ENCODE measurements at places on chromosomes 2 and 18.

DNA sequence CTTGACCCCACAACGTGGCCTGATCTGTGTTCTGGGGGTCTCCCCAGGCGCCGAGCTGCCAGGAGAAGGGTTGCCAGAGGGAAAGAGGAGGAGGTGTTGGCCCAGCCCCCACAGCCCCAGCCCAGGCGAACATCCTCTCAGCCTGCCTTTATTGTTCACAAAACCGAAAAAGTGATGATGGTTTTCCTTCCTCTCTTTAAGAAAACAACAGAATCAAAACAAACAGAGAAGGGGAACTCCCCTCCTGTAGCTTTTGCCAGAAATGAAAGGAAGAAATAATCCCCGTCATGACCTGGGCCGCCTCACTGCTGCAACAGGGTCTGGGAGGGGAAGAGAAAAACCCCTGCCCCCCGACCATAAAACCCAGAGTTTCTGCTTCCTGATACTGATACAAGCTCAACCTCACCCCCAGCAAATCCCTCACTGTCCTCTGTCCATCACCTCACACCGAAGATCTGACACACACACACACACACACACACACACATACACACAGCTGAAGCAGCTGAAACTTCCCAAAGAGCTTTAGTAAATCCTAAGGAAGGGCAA is 52.0 kb downstream of the ZFP36L2 start:
- DNase-seq = peak; percentile 90

GRCh38 chr2:46942891-46943626 is 27.5 kb upstream of the MCFD2 start:
- peak; percentile 20 for DNase-seq

GRCh38 chr2:25822190-25823117 is 55.8 kb downstream of the ASXL2 start:
- DNase-seq = peak; percentile 86

GRCh38 chr2:72089537-72089936 is 58.1 kb downstream of the CYP26B1 start:
- DNase-seq = no peak

DNA sequence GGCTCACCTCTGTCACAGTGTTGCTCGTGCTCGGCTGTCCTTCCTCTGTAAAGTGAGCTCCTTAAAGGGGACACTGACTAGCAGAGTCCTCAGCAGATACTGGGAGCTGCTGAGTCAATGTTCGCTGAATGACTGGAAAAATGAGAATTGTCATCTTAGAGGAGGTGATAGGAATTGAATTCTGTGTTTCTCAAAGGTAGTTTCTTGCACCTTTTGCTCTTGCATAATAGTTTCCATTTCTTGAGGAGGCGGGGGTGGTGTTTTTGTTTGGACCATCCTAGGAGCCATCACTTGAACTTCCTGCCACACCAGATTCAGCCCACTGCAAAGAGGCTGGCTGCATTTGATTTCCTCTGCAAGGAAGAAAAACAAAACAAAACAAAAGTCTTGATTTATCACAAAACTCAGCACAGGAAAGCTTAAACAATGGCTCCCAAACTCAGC is 11.4 kb upstream of the RFX8 start:
- peak; percentile 31 for DNase-seq

DNA sequence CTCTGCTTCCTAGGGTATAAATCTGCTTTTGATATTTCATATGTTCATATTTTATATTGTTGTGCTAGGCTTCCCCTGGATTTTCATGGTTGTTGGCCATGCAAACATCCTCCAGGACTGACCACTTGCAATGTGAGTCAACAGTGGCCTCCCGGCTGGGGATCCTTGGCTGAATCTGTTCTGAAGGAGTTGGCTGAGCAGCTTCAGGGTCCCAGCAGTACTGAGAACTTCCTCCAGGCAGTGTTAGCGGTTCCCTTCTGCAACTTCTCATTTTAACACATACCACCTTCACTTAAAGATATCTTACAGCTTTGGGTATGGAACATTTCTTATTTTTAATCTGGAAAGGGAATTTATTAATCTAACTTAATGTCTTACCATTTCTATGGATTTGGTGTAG is 122.1 kb downstream of the DTNB start:
- DNase-seq = no peak

- no peak for DNase-seq
These were observed 192.1 kb downstream of the OTX1 start for GRCh38 chr2:63242747-63243146.

DNA sequence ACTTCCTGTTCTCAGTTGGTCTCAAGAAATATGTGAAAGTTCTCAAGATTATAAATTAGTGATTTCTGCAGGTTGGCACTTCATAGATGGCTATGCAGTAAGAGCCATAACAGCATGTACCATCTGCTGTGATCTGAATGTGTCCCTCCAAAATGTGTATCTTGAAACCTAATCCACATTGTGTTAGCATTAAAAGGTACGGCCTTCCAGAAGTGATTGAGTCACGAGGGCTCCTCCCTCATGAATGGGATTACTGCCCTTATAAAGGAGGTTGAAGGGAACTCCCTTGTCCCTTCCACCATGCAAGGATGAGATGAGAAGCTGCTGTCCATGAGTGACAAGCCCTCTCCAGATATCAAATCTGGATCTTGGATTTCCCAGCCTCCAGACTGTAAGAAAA is 45.0 kb downstream of the METTL4 start:
- no peak for DNase-seq

All from activated CD8-positive, alpha-beta T cell treated with anti-CD3 and anti-CD28 coated beads for 36 hours (primary cell).